Hindlimb muscle (tissue), 1 donor: ENCODE measurements at places on chromosomes 5 and 9.

DNA sequence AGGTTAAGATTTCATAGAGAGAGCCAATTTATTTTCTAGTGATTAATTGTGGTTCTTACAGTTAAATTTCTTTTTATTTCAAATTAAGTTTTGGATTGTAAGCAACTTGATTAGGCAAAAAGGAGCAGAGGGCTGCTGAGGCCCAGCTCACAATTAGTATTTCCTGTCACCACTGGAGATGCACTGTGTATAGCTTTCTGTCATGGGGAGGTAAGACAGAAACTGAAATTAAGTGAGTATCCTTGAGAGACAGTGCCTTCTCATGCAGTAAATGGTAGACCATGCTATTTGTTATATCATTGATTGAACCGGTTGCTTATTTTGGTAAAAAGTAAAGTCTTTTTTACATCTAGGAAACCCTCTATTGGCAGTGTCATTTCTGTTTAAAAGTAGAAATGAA is 190.7 kb downstream of the CCDC171 start:
- DNase-seq = no peak

- no peak for DNase-seq
Observed at GRCh38 chr5:44868541-44868940, 59.8 kb downstream of the MRPS30 start.

- peak; percentile 58 for DNase-seq
Observed at GRCh38 chr5:135386886-135387628, 12.0 kb downstream of the MACROH2A1 start.

- no peak for DNase-seq
Observed at GRCh38 chr9:131067625-131068024, 28.7 kb upstream of the AIF1L start.

DNA sequence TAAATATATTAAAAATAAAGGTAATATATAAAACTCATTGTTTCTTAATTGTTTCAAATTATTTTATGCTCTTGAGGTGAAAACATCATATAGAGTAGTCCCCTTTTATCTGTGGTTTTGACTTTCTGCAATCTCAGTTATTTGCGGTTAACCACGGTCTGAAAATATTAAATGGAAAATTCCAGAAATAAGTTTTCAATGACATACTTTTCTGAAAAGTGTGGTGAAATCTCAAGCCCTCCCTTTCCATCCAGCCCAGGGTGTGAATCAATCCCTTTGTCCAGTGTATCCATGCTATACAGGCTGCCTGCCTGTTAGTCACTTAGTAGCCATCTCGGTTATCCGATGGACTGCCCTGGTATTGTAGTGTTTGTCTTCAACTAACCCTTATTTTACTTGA is 546.7 kb upstream of the DMAC1 start:
- no peak for DNase-seq
